Retinal pigment epithelial cell (primary cell): ENCODE measurements at places on chromosomes 7 and 10.

GRCh38 chr10:71264345-71265200 lies 52.2 kb downstream of the UNC5B start:
- DNase-seq, result no peak

DNA sequence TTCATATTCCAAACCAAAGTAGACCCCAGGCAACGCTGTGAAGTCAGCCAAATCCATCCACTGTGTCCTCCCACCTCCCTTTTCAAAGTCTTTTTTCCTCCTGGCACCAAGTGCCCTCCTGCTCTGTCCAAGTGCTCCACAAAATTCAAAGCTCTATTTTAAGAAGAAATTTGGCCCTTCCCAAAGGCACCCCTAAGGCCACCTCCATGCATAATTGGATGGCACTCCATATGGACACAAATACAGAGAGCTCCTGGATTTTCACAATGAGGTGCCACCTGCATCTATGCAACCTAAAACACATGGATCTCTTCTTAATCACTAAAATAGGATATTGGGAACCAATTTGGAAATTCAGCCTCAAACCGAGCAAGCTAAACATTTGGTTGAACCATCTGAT lies 121.6 kb downstream of the RELN start:
- no peak for DNase-seq

DNA sequence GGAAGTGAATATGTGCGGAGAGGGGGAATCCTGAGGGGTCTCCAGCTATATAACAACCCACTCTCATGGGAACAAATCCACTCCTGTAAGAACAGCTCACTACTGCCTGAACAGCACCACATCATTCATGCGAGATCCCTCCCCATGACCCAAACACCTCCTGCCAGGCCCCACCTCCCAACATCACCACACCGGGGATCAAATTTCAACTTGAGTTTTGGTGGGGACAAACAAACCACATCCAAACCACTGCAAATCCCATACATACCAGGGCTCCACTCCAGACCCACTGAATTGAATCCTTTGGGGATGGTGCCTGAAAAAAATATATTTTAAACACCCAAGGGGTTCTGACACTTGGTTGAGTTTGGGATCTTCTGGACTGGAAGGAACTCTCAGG lies 181.5 kb upstream of the PLXNA4 start:
- DNase-seq, result no peak

DNA sequence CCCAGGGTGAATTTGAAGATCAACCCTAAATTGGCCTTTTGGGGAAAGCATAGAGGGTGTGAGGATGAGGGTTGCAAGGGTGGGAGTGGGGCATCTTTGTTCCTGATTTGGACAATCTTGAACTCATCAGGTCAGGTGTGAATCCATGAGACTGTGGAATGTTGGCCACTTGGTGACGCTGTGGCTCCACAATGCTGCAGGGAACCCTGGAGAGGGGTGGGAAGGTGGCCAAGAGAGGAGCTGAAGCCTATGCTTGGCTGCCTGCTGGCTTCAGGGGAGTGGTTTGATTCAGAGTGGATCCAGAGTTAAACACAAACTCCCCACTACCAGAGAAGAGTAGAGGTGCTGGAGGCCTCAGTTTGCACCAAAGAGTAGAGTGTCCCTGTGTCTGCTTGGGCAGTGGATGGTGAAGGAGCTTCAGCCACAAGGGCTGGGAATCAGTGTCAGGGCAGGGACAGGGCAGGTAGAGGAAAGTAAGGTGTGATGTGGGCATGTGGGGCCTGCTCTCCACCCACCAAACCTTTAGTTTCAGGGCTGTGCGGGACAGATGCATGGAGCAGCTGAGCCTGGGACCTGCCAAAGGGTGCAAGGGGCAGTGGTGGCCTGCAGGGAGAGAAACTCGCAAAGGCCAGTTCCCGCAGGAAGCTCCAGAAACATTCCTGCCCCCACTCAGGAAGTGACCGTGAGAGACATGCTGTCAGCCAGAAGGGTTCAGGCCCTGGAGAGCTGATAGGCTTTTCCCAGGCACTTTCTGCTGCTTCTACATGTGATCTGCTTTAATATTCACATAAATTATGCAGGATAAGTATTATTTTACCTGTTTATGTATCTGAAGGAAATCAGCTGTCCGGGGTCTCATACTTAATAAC lies 81.0 kb upstream of the PRSS58 start:
- no peak for DNase-seq

DNA sequence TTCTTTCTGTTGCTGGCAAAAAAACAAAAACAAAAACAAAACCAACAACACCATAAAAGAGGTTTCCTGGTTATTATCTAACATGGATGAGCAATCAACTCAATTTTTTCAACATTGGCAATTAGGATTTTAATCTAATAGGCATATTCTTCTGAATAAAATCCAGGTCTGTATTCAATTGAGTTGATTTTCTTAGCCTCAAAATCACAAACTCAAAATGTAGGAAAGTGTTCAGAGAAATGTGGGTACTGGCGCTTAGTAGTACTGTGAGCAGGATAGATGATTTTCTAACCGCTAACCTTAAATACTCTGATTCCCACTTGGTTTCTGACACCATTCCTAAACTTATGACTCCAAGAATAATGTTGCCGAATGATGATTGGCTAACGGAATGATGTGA lies 5.6 kb downstream of the WNT16 start:
- no peak for DNase-seq
